ENCODE measurements at places on chromosomes 6 and 20. TPM values are rescaled to one million over a fixed set of nuclear protein-coding genes. Genes with fewer than 3 reads are reported as not detected.

Gene IPCEF1
- total RNA-seq: 0.63 TPM

Gene MAS1
- total RNA-seq: not detected

Gene SLC4A11
- total RNA-seq: not detected

Gene RAD21L1
- total RNA-seq: 0.19 TPM

Gene SGK2
- not detected for total RNA-seq

Gene GPR31
- total RNA-seq: not detected

Gene RSPO3
- not detected for total RNA-seq

Gene ZC2HC1B
- not detected for total RNA-seq

Gene ADAM33
- not detected for total RNA-seq

Gene HLA-DQB1
- not detected for total RNA-seq

Gene TSBP1
- total RNA-seq: not detected

Gene SGK1
- 53.9 TPM for total RNA-seq

Gene THBD
- total RNA-seq: 4.7 TPM

Gene SAMD10
- total RNA-seq: 0.47 TPM

Gene EDN1
- total RNA-seq: 39.7 TPM
